ENCODE measurements at places on chromosomes 2 and 18.

GRCh38 chr18:49739275-49739674 lies 74.1 kb downstream of the ACAA2 start:
- DNase-seq = no peak

GRCh38 chr2:2892378-2892777 lies 485.2 kb downstream of the EIPR1 start:
- DNase-seq = no peak

DNA sequence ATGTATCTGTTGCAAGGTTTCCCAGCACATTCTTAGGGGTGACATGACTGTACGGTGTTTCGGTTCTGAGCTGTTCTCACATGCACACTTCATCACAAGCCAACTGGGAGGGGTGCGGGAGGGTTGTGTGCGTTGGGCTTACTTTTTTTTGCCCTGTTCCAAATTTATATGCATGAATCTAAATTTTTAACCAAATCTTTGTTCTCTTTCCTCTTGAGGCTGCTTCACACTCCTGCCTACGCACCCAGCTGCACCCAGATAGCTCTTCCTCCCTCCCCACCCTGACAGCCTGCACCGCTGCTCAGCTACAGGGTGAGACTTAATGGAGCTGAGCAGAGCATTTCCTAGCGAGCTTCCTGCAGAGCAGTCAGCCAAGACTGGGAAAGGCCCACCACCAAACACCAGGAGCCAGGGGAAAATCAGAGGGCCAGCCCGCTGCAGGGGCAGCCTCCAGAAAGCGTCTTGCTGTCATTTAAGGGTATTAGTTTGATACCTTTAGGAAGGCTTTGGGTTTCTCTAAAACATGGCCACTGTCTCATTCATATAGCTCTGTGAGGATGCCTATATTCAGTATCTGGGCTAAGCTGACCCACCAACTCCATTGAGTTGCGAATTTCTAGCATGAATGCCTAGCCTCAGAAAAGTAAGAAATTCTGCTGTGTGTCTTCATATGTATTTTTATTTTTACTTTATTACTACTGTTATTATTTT lies 84.5 kb downstream of the POU3F3 start:
- DNase-seq = no peak

DNA sequence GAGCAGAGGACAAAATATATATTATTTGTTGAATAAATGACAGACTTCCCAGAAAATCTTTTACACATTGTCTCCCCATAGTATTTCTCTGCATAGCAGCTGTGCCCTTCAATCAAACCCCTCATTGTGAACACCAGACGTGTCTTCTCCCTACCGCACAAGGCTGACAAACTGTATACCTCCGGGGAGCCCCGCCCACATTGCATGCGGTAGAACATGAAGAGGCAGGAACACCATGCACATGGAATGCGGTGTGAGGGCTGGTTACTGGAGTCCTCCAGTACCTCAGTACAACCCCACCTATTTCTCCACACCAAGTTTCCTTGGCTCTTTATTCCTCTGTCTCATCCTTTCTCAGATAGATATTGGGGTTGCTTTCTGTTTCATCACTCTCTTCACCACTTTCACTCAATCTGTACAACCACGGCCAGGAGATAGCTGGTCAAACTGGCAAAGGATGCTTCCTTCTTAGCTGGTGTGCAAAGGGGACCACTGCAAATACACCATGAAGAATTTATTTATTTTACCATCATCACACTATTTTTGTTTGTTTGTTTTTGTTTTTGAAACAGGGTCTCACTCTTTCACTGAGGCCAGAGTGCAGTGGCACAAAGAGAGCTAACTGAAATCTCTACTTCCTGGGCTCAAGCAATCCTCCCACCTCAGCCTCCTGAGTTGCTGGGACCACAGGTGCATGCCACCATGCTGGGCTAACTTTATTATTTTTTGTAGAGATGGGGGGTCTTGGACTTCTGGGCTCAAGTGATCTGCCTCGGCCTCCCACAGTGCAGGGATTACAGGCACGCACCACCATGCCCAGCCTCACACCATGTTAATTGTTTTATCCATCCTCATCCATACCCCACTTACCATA lies 2.3 kb upstream of the NBAS start:
- no peak for DNase-seq

- DNase-seq = no peak
These were observed 104.7 kb downstream of the CD226 start for GRCh38 chr18:69843015-69843414.

- no peak for DNase-seq
These were observed 997 bp upstream of the DRC1 start for GRCh38 chr2:26400723-26401122.

GRCh38 chr18:23468753-23469459 lies 15.8 kb downstream of the RIOK3 start:
- DNase-seq = no peak

DNA sequence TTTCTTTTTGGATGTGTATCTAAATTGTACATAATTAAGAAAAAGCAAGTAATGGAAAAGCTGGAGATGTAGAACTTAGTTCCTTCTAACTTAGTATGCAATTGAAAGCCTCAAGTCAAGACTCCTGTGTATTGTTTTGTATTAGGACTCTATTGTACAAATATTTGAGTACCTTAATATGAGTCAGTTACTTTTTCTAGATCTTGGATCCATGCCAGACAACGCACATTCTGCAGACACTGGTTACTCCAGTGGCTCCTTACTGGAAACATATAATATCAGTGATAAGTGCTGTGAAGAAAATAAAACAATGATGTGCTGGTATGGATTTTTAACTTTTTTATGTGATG lies 1.5 kb downstream of the SLC39A10 start:
- DNase-seq = no peak

DNA sequence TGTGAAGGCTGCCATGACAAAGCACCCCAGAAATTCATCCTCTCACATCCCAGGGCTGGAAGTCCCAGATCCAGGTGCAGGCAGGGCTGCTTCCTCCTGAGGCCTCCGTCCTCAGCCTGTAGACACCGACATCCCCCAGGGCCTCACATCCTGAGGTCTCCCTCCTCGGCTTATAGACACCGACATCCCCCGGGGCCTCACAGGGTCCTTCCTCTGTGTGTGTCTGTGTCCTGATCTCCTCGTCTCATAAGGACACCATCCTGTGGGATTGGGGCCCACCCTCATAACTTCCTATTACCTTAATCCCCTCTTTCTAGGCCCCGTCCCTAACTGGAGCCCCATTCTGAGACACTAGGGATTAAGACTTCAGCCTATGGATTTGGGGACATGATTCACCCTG lies 92.0 kb upstream of the SNTG2 start:
- no peak for DNase-seq

- DNase-seq = no peak
These were observed 284.8 kb downstream of the MREG start for GRCh38 chr2:215728504-215729065.

GRCh38 chr2:111990856-111991255 lies 64.2 kb upstream of the TMEM87B start:
- DNase-seq = no peak

GRCh38 chr2:20219763-20220380 lies 5.1 kb downstream of the SDC1 start:
- no peak for DNase-seq

GRCh38 chr18:21930177-21930576 lies 189.6 kb downstream of the MIB1 start:
- no peak for DNase-seq

DNA sequence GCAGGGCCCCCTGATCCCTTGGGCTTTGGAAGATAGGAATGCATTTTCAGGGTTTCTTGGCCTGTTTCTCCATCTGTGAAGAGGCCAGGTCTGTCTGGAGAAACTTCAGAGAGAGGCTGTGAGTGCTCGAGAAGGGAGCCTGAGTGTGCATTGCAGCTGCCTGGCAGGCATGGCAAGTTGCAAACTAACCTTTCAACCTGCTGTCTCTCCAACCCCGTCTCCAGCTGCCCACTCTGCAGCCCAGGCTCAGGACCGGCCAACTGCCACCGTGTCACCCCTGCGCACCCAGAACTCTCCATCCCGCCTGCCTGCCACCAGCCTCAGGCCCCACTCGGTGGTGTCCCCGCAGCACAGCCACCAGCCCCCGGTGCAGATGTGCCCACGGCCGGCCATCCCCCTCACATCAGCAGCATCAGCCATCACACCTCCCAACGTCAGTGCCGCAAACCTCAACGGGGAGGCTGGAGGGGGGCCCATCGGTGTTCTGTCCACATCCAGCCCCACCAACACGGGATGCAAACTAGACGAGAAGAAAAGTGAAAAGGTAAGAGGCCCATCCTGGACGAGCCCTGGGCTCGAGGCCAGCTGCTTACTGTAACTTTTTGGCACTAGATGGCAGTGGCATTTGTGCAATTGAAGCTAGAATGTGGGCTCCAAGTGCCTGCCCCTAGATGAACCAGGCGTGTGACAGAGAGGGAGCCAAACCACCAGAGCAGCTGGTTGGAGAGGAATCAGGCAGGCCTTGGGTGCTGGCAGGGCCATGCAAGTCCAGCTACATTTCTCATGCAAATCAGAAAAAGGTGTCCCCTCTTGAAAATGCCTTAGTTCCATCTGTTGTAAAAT lies 164.6 kb downstream of the SEPTIN10 start:
- peak; percentile 7 for DNase-seq

DNA sequence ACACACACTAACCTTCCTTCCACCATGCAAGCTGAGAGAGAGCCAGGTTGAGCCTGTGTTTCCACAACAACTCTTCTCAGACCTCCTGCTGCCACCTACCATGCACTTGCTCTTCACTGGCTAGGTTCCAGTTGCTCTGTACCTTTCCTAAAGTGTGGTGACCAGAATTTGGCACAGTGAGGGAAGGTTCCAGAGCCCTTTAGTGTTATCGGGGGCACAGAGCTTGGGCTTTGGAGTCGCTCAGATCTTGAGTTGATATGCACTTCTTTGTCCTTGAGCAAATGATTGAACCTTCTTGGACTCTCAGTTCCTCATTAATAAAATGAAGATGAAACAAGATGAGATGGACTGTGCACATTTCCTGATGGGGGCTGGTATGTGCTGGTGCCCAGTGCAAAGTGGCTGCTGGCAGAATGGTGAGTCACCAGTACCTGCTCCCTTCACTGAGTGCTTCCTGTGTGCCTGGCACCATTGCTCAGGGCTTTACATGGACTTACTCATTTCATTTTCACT lies 47.1 kb downstream of the NEDD4L start:
- no peak for DNase-seq

- no peak for DNase-seq
These were observed 23.1 kb downstream of the PRPF40A start for GRCh38 chr2:152694161-152694661.

- DNase-seq = no peak
These were observed 1860.1 kb downstream of the SUCLG1 start for GRCh38 chr2:82599021-82599420.

GRCh38 chr2:162233197-162233596 lies 10.0 kb downstream of the FAP start:
- no peak for DNase-seq

GRCh38 chr2:61055557-61055956 lies 10.1 kb upstream of the SANBR start:
- no peak for DNase-seq

GRCh38 chr2:119276864-119277263 lies 53.2 kb downstream of the STEAP3 start:
- DNase-seq = no peak

DNA sequence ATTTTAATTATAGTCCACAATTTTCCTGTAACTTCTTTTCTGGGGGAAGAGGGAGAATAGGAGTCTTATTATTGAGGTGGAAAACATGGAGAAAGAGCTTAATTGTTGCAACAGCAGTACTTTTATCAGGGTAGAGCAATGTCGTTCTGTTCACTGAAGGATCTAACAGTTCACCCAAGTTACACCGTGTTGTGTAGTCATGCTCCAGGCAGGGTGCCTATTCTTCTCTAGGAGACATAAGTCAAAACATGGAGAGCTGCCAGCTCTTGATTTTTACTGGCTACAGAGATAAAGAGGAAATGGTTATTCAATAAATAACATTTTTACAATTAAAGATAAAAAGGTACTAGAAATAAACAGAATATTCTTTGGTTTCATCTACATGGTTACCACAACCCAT lies 594.3 kb upstream of the NETO1 start:
- no peak for DNase-seq

DNA sequence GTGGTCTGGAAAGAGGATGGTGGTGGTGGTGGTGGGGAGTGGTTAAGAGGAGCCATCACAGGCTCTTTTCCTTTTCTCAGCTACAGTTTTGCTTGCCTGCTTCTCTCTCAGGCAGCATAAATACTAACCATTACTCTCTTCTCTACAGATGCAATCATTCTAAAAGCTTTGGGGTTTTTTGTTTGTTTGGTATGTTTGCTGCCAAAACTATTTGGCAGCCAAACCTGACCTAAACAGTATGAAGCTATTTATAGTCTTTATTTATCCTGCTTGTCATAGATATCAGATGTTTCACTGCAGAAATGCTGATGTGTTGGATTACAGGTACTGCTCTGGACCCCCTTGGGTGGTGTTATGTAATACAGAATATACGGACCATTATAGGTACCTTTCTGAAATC lies 15.3 kb downstream of the SIX3 start:
- DNase-seq = no peak

DNA sequence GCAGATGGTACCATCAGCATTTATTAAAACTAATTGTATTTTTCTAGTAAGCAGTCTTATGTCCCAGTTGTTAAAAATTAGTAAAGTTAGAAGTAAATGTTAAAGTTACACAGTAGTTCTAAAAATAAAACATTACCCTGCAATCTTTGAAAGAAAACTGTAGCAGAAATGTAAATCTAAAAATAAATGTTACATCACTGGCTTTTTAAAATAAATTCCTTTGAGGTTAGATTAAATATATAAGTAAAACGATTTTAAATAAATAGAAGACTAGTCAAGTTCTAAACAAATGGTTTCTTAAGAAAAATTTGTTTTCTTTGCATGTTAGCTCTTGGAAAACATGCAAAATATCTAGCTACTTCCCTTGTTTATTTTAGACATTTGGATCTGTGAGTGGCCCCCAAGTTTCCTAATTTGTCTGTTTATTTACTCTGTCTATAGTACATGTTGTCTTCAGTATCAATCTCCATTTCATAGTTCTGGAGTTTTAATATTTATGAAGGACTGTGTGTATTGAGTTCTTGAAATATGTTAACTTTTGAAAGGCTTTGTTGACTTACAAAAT lies 58.2 kb downstream of the GLS start:
- DNase-seq = no peak

GRCh38 chr18:23250893-23251656 lies 115.8 kb downstream of the CABLES1 start:
- DNase-seq = no peak

GRCh38 chr2:49248506-49248905 lies 94.2 kb upstream of the FSHR start:
- no peak for DNase-seq

GRCh38 chr2:19736191-19736831 lies 165.5 kb downstream of the TTC32 start:
- DNase-seq = no peak

DNA sequence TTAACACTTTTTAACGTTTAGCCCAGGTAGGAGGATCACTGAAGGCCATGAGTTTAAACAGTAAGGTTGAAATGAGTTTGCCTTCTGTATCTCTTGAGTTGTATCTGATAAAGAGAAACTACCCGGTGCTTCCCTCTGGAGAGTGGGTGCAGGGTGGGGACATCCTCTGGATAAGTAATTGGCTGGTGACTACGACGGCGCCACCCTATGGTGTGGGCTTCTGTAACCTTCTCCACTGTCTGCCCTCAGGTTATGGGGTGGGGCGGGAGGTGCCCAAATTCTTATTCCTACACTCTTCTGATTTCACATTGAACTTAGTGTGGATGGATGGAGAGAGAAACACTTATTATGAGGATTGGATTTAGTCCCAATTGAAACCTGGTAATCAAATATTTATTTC lies 68.8 kb downstream of the LDLRAD4 start:
- DNase-seq = no peak

- no peak for DNase-seq
These were observed 296.5 kb upstream of the THSD7B start for GRCh38 chr2:136468799-136469369.

Data from NCI-H1092 (cell line).